ENCODE measurements at places on chromosomes 2 and 18. TPM values are rescaled to one million over a fixed set of nuclear protein-coding genes. Genes with fewer than 3 reads are reported as not detected.

DNA sequence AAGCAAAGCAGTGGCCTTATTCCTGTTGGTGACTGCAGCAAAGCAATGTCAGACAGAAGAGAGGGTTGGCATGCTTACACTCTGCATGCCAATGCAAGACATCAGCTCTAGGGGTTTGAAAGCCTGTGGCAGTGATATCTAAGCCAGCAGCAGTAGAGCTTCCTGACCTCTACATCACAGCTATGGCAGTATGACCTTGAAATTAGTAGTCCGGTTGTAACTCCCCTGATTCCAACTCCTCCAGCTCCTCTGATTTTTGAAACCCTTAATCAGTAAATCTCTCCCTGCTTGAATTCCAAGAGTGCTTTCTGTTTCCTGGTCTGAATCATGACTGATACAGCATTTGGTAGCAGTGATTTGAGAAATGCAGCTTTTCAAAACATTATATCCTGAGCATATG is 60.0 kb upstream of the LRP1B start:
- H3K27me3 ChIP-seq: no peaks in the 10 kb centered on the region
- no peaks in the 10 kb centered on the region for H3K36me3 ChIP-seq
- H3K4me3 ChIP-seq: no peak overlapping the region
- no peaks in the 10 kb centered on the region for H3K4me1 ChIP-seq
- DNase-seq: no peak
- H3K27ac ChIP-seq: no peak overlapping the region

GRCh38 chr2:60335533-60336237 is 217.8 kb downstream of the BCL11A start:
- no peak overlapping the region for H3K27ac ChIP-seq
- H3K36me3 ChIP-seq: no peaks in the 10 kb centered on the region
- peaks cover 3% of the 10 kb centered on the region for H3K27me3 ChIP-seq
- H3K4me3 ChIP-seq: no peak overlapping the region

GRCh38 chr2:136376211-136376610 is 258.3 kb upstream of the CXCR4 start:
- no peaks in the 10 kb centered on the region for H3K27me3 ChIP-seq
- peak overlapping the region; percentile 10 for H3K27ac ChIP-seq
- no peaks in the 10 kb centered on the region for H3K4me1 ChIP-seq
- no peaks in the 10 kb centered on the region for H3K36me3 ChIP-seq
- DNase-seq: peak; percentile 28

DNA sequence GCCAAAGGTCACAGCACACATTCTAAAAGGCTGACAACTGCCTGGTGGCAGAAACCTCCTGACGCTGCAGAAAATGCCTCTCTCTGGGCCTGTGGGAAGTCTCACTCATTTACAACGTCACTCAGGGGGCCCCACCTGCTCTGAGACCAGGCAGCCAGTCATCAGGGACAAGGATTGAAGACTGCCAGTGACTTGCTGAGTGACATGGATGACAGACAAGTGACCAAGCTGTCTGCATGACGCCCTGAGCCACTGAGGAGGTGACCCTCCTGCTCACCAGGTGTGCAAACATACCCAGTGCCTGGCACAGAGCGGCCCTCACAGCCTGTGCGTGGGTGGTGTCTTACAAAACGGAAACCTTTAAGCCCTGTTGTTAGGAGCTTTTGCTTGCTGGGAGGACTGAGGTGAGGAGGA is 392.4 kb downstream of the TNS1 start:
- H3K27me3 ChIP-seq: no peaks in the 10 kb centered on the region
- peaks cover 28% of the 10 kb centered on the region for H3K4me1 ChIP-seq
- no peak overlapping the region for H3K4me3 ChIP-seq
- peak; percentile 36 for DNase-seq
- H3K27ac ChIP-seq: peak overlapping the region; percentile 90

DNA sequence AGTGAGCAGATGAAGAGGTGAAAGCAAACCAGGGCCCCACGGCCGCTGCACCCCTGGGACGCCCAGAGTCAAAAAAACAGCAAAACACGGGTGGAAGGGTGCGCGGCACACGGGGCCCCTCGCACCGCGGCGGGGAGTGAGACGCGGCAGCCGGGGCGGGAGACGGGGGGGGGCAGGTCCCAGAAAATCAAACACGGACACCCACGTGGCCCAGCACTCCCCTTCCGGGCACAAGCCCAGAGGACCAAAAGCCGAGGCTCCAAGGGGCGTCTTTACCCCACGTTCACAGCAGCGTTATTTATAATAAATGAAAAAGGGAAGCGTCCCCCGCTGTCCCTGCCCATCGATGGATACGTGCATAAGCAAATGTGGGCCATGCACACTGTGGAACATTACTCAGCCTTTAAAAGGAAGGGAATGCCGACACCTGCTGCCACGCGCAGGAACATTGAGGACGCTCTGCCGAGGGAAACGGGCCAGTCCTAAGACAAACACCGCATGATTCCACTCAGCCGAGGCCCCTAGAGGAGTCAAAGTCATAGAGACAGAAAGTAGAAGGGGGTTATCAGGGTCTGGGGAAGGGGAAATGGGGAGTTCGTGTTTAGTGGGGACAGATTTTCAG is 677 bp upstream of the COPS9 start:
- no peak for DNase-seq
- H3K27me3 ChIP-seq: no peaks in the 10 kb centered on the region
- H3K4me1 ChIP-seq: peaks cover 7% of the 10 kb centered on the region
- peaks cover 19% of the 10 kb centered on the region for H3K36me3 ChIP-seq

The ERFE gene
- total RNA-seq: not detected

DNA sequence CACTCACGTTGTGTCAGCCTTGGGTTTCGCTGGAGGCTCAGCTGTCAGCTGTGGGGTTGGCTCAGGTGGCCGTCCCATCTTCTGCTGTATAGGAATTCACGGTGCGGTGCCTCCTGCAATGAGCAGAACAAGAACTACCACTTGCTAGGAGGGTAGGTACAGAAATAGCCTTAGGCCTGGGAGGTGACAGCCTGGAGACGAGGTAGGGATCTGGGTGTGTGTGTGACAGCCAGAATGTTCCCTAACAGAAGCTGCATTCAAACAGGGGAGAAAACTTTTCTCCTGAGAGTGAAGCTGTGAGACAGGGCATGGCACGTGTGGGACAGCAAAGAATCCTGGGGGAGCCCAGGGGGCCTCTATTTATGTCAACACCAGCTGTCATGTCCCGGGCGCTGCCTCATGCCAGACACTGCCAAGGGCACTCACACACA is 8.4 kb upstream of the MAL start:
- H3K27ac ChIP-seq: no peak overlapping the region
- no peaks in the 10 kb centered on the region for H3K27me3 ChIP-seq

The CDH20 gene
- total RNA-seq: 0.35 TPM

GRCh38 chr2:8457092-8457481 is 224.8 kb upstream of the ID2 start:
- H3K36me3 ChIP-seq: no peaks in the 10 kb centered on the region
- peaks cover 38% of the 10 kb centered on the region for H3K4me1 ChIP-seq
- peak overlapping the region; percentile 78 for H3K27ac ChIP-seq

- H3K36me3 ChIP-seq: no peaks in the 10 kb centered on the region
- no peaks in the 10 kb centered on the region for H3K27me3 ChIP-seq
- no peak for DNase-seq
These were observed 63.9 kb downstream of the SPRED2 start for GRCh38 chr2:65368468-65368867.

DNA sequence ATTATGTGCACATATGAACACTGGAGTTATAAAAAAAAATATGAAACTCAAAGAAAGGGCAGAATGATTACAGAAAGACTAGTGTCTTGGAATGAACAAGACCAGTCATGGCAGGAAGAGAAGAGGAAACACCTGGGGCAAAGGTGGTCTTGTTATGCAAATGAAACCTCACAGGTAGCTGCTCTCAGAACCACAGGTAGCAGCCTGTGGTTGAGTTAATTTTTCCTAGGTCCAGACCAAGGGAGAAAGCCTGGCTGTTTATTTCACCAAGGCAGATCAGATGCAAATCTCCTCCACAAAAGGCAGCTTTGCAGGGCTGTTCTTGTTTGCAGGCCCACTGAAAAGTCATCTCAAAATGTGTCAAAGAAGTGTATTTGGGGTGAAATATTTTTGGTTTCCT is 785.8 kb downstream of the RNF144A start:
- H3K27ac ChIP-seq: no peak overlapping the region
- no peak overlapping the region for H3K4me3 ChIP-seq

DNA sequence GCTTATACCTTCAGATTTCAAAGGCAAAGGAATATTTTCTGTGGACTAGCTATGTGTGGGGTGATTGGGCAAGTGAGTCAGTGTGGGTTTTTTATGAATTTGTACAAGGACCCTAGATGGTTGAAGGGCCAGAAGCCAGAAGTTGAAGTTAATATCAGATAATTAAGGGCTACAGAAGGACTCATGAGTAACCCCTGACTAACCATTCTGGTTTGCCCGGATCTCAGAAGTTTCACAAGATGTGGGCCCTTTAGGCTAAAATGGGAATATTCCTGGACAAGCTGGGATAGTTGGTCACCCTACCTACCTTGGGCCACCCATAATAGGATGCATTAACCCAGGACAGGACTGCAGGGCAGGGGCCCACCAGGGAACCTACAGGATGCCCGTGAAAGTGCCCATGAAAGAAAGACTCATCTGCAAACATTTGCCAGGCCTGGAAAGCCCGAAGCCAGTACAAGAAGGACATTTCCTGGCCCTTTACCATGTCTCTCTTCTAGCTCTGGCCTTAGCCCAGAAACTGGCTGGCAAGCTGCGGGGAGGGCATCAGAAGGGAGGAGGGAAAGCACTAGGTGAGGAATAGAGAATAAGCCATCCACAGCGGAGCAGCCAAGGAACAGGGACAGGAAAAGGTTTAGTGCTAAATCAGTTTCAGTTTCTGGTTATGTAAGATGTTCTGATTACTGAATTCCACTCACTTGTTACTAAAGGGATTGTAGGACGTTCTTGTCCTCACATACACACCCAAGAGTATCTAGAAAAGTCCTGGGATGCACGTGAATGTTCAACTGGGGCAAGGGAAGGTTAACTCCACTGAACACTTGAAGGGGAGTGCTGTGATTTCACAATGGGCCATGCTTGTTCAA is 33.6 kb downstream of the GCG start:
- H3K4me3 ChIP-seq: no peak overlapping the region
- DNase-seq: no peak
- H3K27me3 ChIP-seq: no peaks in the 10 kb centered on the region
- no peak overlapping the region for H3K27ac ChIP-seq
- H3K36me3 ChIP-seq: no peaks in the 10 kb centered on the region

DNA sequence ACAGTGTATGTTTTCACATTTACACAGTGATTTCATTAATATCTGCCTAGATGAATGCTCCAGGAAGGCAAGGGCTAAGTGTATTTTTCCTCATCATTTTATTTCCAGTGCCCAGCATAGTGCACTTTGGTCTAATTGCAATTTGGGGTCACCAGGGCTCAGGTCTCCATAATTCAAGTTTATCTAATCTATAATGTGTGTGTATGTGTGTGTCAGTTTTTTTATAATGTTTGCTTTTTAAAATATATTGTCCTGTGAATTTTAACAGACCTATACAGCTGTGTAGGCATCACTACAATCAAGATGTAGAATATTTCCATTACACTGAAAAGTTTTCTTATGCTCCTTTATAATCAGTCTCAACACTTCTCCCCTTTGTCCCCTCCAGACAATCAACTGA is 620.4 kb downstream of the STK39 start:
- no peaks in the 10 kb centered on the region for H3K4me1 ChIP-seq
- no peaks in the 10 kb centered on the region for H3K27me3 ChIP-seq
- H3K36me3 ChIP-seq: no peaks in the 10 kb centered on the region
- H3K4me3 ChIP-seq: no peak overlapping the region

The LRP2 gene
- not detected for total RNA-seq

- no peak overlapping the region for H3K27ac ChIP-seq
- no peak overlapping the region for H3K4me3 ChIP-seq
- H3K36me3 ChIP-seq: peaks cover 20% of the 10 kb centered on the region
- H3K27me3 ChIP-seq: no peaks in the 10 kb centered on the region
These were observed 39.1 kb downstream of the CUL3 start for GRCh38 chr2:224545884-224546644.

The HOXD4 gene
- not detected for total RNA-seq

The PAX8 gene
- 1.0 TPM for total RNA-seq
